ENCODE measurements at places on chromosomes 1 and 21.

GRCh38 chr1:18884419-18884717, 18.0 kb downstream of the ALDH4A1 start:
- DNase-seq: no peak

DNA sequence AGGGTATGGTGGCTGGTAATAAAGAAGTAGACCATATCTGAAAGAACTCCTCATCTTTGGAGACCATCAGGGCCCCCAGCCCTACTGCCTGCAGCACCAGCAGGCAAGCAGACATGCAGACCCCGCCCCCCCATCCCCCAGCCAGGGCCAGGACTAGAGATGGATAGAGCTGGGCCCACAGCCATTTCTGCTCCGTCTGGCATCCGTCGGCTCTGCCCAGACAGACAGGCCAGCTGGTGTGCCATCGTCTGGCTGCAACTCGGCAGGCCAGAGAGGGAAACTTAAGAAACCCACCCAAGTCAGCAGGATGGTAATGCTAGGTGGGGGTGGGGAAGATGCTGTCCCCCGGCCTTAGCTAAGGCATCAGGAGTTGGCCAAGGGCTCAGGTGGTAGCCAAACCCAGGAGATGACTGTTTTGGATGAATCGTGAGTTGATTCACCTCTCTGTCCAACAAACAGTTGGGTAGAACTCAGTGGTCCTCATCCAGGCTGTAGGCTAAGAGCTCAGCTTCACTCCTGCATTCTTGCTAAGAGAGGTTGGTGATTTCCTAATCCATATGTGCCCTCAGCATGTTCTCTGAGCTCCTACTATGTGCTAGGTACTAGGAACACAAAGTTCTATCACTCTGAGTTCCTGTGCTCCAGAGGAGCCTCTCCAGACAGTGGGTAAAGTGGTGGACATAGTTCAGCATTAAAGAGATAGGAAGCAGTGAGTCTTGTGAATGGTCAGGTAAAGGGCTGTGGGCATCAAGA, 23.2 kb upstream of the TMEM222 start:
- no peak for DNase-seq

GRCh38 chr21:14239281-14239680, 23.3 kb downstream of the RBM11 start:
- no peak for DNase-seq

GRCh38 chr1:244705261-244706234, 52.6 kb downstream of the DESI2 start:
- no peak for DNase-seq

DNA sequence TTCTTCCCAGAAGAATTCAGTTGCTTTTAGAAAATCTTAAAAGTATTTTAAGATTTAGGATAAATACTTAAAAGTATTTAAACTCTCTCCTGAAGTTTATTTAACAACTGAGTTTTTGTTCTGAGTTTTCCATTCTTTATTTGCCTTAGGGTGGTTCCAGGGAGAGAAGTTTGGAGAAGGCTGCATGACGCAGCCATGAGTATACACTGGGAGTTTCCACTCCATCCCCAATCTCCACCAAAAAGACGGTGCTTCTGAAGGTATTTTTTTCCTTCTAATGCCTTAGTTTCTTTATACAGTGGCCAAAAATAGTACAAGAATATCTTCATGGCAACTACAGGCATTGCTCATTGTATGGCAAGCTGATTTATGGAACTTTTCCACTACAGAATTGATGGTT, 122.7 kb downstream of the ST6GALNAC5 start:
- no peak for DNase-seq

DNA sequence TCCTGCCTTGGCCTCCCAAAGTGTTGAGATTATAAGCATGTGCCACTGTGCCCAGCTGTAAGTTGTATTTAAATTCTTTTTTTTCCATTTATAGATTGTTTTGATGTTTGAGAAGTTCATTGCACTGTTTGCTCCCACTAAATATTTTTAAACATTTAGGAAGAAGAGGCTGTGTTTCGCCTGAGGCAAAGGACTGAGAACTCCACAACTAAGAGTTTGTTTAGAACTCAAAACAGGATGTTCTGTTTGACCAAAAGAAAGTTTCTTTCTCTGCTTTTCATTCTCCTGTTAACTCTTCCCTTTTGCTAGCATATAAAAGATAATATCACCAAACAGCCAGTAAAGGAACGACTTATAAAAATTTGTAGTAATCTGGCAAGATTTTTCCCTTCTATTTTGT, 87.0 kb downstream of the RUNX1 start:
- no peak for DNase-seq

- no peak for DNase-seq
These were observed 37.9 kb downstream of the DTL start for GRCh38 chr1:212073490-212073889.

DNA sequence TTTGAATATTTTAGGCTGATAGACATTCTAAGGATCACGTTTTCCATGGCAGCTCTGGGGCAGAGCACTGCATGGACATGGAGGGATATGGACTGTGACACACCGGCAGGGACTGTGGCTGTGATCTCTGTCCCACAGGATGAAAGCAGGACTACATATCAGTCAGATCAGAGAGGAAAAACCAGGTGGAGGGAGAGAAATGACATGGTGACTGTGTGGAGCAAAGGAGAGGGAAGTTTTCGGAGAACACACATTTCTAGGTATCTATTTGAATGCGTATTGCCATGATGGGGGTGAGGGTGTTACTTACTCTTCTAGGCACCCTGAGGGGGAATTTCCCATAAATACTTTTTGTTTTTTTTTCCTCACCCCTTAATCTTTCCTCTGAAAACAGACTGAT, 3.2 kb upstream of the CD1C start:
- no peak for DNase-seq

DNA sequence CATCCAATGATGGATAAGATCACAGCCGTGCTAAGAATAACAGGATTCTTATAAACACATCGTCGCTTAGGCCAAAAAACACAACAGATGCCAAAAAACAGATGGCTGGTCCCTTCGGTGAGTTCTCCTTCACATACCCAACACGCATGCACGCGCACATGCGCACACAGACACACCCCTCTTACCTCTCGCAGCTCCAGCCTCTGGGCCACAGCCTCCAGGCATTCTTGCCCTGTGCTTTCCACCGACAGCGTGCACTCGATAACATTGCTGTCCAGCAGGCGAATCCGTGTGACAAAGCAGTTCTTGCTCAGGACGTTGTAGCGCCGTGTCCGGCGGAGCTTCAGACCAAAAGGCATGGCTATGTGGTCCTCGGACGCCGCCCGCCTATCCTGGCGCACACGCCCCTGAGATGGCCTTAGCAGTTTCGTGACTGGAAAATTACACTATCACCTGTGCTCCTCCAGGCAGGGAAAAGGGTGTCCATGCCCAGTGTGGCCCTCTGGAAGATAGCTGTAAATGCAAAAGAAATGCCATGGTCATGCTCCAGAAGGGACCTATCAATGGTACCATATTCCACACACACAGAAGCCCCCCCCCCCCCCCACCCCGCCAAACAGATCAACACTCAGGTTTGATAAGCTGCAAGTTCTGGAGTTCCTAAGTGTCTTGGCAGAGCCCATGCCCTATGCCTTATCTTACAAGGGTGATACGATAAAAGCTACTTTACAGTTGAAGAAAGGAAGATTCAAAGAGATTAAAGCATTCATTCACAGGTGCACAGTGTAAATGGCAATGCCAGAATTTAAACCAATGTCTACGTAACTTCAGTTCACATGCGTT, 86.7 kb downstream of the PTPN14 start:
- no peak for DNase-seq

- DNase-seq: no peak
These were observed 4.4 kb downstream of the KCNN3 start for GRCh38 chr1:154865442-154866256.
